ENCODE measurements at places on chromosomes 4 and X. TPM values are rescaled to one million over a fixed set of nuclear protein-coding genes. Genes with fewer than 3 reads are reported as not detected.

Gene ASMT
- total RNA-seq, result not detected

Gene RS1
- total RNA-seq, result not detected

Gene PDE6B
- total RNA-seq, result 0.11 TPM

Gene INPP4B
- 39.2 TPM for total RNA-seq

Gene GSX2
- total RNA-seq, result not detected

Gene SSX2B
- total RNA-seq, result not detected

Gene RAB40AL
- total RNA-seq, result not detected

Gene BTK
- not detected for total RNA-seq

Gene FABP2
- not detected for total RNA-seq

Gene BEND4
- not detected for total RNA-seq

Gene MID1
- 5.6 TPM for total RNA-seq

Gene TMA16
- total RNA-seq, result 26.6 TPM

Gene FGFBP1
- not detected for total RNA-seq

Gene CFAP99
- not detected for total RNA-seq

Gene SRPK3
- not detected for total RNA-seq

DNA sequence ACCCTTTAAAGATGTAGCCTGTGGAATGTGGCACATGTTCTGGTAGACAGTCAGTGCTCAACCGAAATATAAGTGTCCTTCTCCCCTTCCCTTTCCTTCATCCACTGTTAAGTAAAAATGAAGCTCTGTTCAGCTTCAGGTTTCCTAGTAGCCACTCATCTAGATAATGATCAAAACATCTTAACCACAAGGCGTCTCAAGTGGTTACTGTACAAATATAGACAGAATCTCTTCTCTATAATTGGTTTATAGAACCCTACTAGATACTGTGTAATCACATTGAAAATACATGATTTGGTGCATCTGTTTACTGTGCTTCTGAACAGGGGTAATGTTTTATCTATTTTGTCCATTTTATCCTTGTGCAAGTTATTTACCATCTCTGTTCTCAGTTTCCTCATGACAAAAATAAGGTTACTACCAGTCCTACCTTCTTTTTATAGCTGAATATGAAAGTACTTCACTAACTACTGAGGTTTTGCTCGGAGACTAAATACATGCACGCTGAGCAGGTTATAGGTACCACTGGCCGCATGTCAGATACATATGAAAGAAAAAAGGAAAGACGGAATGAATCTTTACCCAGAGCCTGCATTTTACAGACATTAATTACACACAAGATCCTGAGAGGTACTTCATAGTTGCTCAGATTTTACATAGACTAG, 20.3 kb upstream of the SLC25A4 start:
- no peaks in the 10 kb centered on the region for H3K4me1 ChIP-seq
- no peak overlapping the region for H3K4me3 ChIP-seq
- H3K36me3 ChIP-seq, result no peaks in the 10 kb centered on the region
- H3K27me3 ChIP-seq, result no peaks in the 10 kb centered on the region
- DNase-seq, result no peak

- H3K4me3 ChIP-seq, result no peak overlapping the region
- no peaks in the 10 kb centered on the region for H3K27me3 ChIP-seq
- DNase-seq, result no peak
- H3K36me3 ChIP-seq, result no peaks in the 10 kb centered on the region
- no peak overlapping the region for H3K27ac ChIP-seq
These were observed 395.0 kb downstream of the DTHD1 start for GRCh38 chr4:36676139-36677050.

GRCh38 chr4:118968005-118968404, 79.4 kb downstream of the SYNPO2 start:
- H3K27ac ChIP-seq, result peak overlapping the region; percentile 52
- peaks cover 30% of the 10 kb centered on the region for H3K4me1 ChIP-seq
- no peaks in the 10 kb centered on the region for H3K27me3 ChIP-seq

GRCh38 chr4:164439037-164439436, 314.9 kb upstream of the SMIM31 start:
- DNase-seq, result no peak
- no peaks in the 10 kb centered on the region for H3K36me3 ChIP-seq
- no peaks in the 10 kb centered on the region for H3K27me3 ChIP-seq
- no peaks in the 10 kb centered on the region for H3K4me1 ChIP-seq
- H3K4me3 ChIP-seq, result no peak overlapping the region

GRCh38 chrX:53286171-53286570, 4.8 kb upstream of the IQSEC2 start:
- no peak overlapping the region for H3K27ac ChIP-seq
- H3K36me3 ChIP-seq, result no peaks in the 10 kb centered on the region
- no peak overlapping the region for H3K4me3 ChIP-seq

DNA sequence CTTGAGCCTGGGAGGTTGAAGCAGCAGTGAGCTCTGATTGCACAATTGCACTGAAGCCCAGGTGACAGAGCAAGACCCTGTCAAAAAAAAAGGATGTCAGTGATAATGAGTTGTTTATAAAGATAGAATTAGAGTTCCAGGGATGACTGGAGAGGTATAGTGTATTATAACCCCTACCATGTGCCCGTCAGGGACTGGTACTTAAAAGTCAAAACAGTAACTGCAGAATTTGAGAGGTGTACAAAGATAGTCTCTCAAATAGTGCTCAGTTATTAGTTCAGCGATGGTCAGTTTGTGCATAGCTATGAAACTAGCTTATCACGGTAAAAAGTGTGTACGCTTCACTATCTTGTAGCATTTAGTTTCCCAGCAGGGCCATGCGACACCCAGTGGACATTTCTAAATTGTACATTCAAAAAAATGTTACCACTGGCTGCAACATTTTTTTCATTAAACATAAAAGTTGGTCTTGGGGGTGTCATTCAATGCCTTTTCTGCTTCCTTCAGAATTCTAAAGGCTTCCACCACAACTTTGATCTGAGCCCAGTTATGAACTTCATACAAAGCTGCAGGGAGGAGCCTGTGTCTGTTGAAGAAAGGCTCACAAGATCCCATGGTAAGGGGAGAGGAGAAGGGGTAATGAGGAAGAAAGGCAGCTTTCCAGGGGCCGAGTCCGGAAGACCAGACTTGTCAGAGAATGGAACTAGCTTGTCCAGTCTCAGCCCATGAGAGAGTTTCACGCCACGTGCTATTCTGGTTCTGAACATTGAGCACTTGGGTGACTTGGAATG, 9.2 kb upstream of the GYG2 start:
- H3K27ac ChIP-seq, result no peak overlapping the region
- no peaks in the 10 kb centered on the region for H3K36me3 ChIP-seq
- peak; percentile 57 for DNase-seq
- H3K4me1 ChIP-seq, result no peaks in the 10 kb centered on the region
- H3K4me3 ChIP-seq, result no peak overlapping the region

- H3K27me3 ChIP-seq, result no peaks in the 10 kb centered on the region
- H3K36me3 ChIP-seq, result peaks cover 7% of the 10 kb centered on the region
- no peaks in the 10 kb centered on the region for H3K4me1 ChIP-seq
- no peak for DNase-seq
These were observed 115.5 kb downstream of the FNIP2 start for GRCh38 chr4:158884280-158884679.

DNA sequence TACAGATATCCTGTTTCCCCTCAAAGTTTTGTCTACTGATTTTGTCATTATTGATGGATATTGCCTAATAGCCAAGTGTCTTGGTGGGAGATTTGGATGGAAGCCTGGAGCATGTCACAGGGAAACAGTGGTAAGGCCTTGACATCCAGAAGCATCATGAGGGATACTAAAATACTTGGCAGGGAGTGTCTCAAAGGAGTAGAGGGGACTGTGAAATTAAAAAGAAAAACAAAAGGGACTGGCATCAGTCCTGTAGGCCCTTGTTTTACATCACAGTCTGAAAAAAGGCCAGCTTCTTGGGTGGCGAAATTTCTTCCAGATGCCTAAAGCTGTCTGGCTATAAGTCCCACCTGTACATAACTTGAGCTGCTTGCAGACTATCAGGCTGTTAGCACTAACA, 83.8 kb downstream of the GUCY2F start:
- no peaks in the 10 kb centered on the region for H3K4me1 ChIP-seq
- no peaks in the 10 kb centered on the region for H3K27me3 ChIP-seq
- no peaks in the 10 kb centered on the region for H3K36me3 ChIP-seq
- no peak for DNase-seq

- H3K4me1 ChIP-seq, result no peaks in the 10 kb centered on the region
- no peak overlapping the region for H3K27ac ChIP-seq
- no peak for DNase-seq
- no peak overlapping the region for H3K4me3 ChIP-seq
These were observed 973.9 kb upstream of the POU3F4 start for GRCh38 chrX:82534086-82534597.

- DNase-seq, result peak; percentile 53
- H3K4me1 ChIP-seq, result peaks cover 5% of the 10 kb centered on the region
- peak overlapping the region; percentile 96 for H3K4me3 ChIP-seq
- no peaks in the 10 kb centered on the region for H3K36me3 ChIP-seq
- no peaks in the 10 kb centered on the region for H3K27me3 ChIP-seq
These were observed 612 bp downstream of the MAGED2 start for GRCh38 chrX:54808109-54808604.

DNA sequence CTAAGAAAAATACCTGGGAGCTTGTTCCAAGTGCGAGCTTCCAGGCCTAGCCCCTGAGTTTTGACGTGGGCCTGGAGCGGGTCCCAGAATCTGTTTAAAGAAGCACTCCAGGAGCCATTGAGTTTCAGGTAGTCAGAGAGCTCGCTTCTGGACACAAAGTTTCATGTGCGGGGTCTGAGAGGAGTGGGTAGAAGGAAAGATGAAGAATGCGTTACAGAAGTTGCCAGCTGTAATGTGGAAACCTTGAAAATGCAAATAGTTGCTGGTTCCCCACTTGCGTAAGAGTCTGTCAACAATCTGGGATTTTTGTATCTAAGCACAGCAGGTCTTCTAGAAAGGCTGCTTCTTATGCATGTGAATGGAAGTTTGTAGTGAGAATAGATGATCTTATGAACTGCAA, 77.5 kb upstream of the CLCN4 start:
- H3K27me3 ChIP-seq, result no peaks in the 10 kb centered on the region
- H3K27ac ChIP-seq, result no peak overlapping the region
- DNase-seq, result no peak
- H3K4me1 ChIP-seq, result no peaks in the 10 kb centered on the region

GRCh38 chr4:101075536-101075935, 271.8 kb downstream of the PPP3CA start:
- no peak overlapping the region for H3K4me3 ChIP-seq
- DNase-seq, result no peak
- H3K27me3 ChIP-seq, result no peaks in the 10 kb centered on the region
- H3K36me3 ChIP-seq, result peaks cover 4% of the 10 kb centered on the region
- no peak overlapping the region for H3K27ac ChIP-seq
- H3K4me1 ChIP-seq, result peaks cover 9% of the 10 kb centered on the region

GRCh38 chrX:21839334-21840192, at the start of gene MBTPS2:
TSS of gene MBTPS2 (plus strand) at chrX:21839617. CDS start at chrX:21839735, 118 bp downstream.
- peak within 1 kb of the TSS; percentile 77 for H3K27ac ChIP-seq
- H3K4me1 ChIP-seq, result peaks cover 4% of the 10 kb centered on the region
- peak; percentile 82 for DNase-seq
- H3K36me3 ChIP-seq, result 0 out of 2 replicates have a peak, but pooled peaks cover 2% of the 10 kb centered on the region
- H3K27me3 ChIP-seq, result no peaks in the 10 kb centered on the region

DNA sequence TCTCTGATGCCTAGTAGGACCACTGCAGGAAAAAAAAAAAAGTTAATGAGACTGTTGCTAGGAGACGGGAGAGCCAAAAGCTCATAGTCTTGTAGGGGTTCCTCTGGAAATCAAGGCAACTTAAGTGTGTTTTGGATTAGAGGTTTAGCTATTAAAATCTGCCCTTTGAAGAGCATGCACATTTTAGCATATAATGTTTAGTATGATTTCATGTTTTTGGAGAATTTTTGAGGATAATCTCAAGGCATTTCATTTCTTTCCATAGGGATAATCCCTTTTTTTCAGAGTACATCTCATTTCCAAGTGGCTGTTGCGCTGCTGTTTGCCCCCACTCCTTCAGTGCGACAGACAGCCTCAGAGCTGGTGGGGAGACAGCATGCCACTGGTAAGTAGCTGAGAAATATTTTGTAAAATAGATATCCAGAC, at the start of gene LINC00632:
LINC00632 (plus strand) TSS at position 339 of the 426 bp plus-strand sequence.
- no peak within 1 kb of the TSS for H3K27ac ChIP-seq
- no peak for DNase-seq
- H3K4me1 ChIP-seq, result no peaks in the 10 kb centered on the region
- H3K36me3 ChIP-seq, result no peaks in the 10 kb centered on the region
- peaks cover 12% of the 10 kb centered on the region for H3K27me3 ChIP-seq
- H3K4me3 ChIP-seq, result 0 out of 2 replicates have a peak within 1 kb of the TSS, but pooled peaks have one; percentile 15

GRCh38 chr4:119329835-119330620, 8.1 kb upstream of the FABP2 start:
- DNase-seq, result no peak
- H3K27ac ChIP-seq, result no peak overlapping the region
- H3K4me3 ChIP-seq, result no peak overlapping the region
- 0 out of 2 replicates have a peak, but pooled peaks cover 4% of the 10 kb centered on the region for H3K27me3 ChIP-seq

GRCh38 chrX:146141221-146141620, 323.6 kb downstream of the SLITRK2 start:
- H3K36me3 ChIP-seq, result no peaks in the 10 kb centered on the region
- no peak overlapping the region for H3K4me3 ChIP-seq
- no peaks in the 10 kb centered on the region for H3K4me1 ChIP-seq
- no peak for DNase-seq

GRCh38 chr4:168642591-168642990, 145.7 kb downstream of the PALLD start:
- no peak overlapping the region for H3K27ac ChIP-seq
- H3K27me3 ChIP-seq, result no peaks in the 10 kb centered on the region
- H3K4me3 ChIP-seq, result no peak overlapping the region
- peaks cover 18% of the 10 kb centered on the region for H3K4me1 ChIP-seq

GRCh38 chr4:150237110-150237872, 159.0 kb downstream of the DCLK2 start:
- H3K4me1 ChIP-seq, result peaks cover 46% of the 10 kb centered on the region
- peak overlapping the region; percentile 82 for H3K27ac ChIP-seq
- H3K27me3 ChIP-seq, result no peaks in the 10 kb centered on the region
- peak overlapping the region; percentile 57 for H3K4me3 ChIP-seq

DNA sequence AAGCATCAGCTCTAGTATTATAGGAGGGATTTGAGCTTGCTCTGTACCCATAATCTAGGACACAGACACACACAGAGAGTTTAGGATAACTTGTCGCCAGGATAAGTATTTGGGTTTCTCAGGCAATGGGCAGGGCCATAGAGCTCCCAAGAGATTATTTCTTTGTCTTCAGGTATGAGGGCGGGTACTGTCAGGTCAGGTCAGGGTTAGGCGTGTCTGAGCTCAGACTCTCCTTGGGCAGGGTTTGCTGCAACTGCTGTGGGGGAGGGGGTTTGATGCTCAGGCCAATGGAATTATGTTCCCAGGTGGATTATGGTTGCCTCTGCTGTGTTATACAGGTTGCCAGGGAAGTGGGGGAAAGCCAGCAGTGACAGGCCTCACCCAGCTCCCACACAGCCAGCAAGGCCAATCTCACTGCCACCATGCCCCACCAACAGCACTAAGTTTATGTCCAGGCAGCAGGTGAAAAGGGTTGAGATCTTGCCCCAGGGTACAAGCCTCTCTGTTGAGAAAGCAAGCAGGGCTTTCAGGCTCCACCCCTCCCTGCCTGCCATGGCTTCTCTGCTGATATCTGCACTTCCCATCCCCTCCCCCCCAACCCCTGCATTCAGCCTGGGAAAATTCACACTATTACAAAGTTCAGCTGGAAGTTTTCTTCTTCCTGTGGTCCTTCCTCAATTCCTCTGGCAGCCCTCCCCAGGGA, 101.3 kb downstream of the RRAGB start:
- H3K27me3 ChIP-seq, result no peaks in the 10 kb centered on the region
- H3K4me1 ChIP-seq, result no peaks in the 10 kb centered on the region
- H3K36me3 ChIP-seq, result no peaks in the 10 kb centered on the region
- DNase-seq, result no peak

GRCh38 chr4:6945052-6945409, 35.4 kb downstream of the TBC1D14 start:
- no peak overlapping the region for H3K27ac ChIP-seq
- DNase-seq, result no peak
- H3K4me3 ChIP-seq, result no peak overlapping the region
- no peaks in the 10 kb centered on the region for H3K36me3 ChIP-seq
- peaks cover 19% of the 10 kb centered on the region for H3K4me1 ChIP-seq

GRCh38 chr4:81971637-81972381, 402.0 kb downstream of the HNRNPD start:
- H3K27me3 ChIP-seq, result no peaks in the 10 kb centered on the region
- H3K27ac ChIP-seq, result no peak overlapping the region
- no peak for DNase-seq
- no peak overlapping the region for H3K4me3 ChIP-seq
